ENCODE measurements at places on chromosomes 4 and X.

DNA sequence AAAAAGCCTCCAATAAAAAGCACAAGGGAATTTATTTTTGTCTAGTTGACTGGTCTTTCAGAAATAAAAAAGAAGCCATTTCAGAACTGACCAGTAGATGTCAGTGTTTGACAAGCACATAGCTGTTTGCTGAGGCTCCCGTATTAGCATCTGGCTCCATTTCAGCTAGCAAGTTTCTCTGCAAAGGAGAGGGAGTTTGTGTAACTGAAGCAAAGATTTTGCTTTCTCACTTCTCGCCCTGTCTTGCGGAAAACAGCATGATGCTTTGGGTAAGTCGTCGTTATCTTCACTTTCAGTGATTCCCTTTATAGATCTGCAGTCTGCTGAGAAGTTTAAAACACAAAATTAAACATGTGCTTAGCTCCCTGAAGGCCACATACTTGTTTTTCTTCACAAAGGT lies 85.5 kb downstream of the CT47B1 start:
- peak; percentile 18 for DNase-seq

- DNase-seq, result no peak
Observed at GRCh38 chr4:54487491-54487890, 170.3 kb upstream of the KIT start.

DNA sequence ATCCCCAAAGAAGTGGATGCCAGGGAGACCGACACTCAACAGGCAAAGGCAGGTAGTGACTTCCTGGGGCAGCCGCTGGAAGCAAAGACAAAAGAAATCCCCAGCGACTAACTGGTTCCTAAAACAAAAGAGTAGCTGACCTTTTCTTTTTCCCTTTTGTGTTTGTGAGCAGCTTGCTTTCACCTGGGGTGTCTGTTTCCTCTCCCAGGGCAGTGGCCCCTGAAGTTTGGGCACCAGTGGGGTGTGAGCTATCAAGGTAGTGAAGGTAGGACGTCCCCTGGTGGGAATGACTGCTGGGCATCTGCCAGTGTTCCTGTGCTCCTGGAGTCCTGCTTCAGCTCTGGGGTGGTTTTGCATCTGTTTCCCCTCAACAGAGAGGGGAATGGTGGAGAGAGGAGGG lies 41.6 kb upstream of the STIM2 start:
- no peak for DNase-seq

DNA sequence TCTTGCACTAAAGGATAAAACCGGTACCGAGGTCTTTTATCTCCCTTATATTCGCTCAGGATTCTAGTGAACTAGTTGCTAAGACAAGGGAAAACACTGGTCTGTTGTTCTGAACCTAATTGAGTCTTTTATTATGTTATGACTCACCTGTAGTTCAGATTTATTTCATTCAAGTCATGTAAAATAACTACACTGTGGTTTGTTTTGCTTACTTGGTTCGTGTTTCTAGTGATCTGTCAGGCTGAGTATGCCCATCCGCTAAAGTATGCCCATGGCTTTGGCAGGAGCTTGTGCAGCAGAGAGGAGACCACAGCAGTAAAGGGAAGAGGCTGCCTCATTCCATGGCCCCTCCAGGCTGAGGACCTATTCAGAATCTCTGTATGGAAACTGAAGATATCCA lies 126.1 kb downstream of the AFF1 start:
- no peak for DNase-seq

GRCh38 chr4:51843309-51844152 lies 578 bp downstream of the DCUN1D4 start:
- peak; percentile 38 for DNase-seq

- no peak for DNase-seq
Observed at GRCh38 chr4:138449938-138450337, 207.8 kb upstream of the SLC7A11 start.

- DNase-seq, result no peak
Observed at GRCh38 chrX:106957856-106958255, 37.7 kb downstream of the CLDN2 start.

- DNase-seq, result no peak
Observed at GRCh38 chr4:152256996-152257395, 278.9 kb downstream of the FBXW7 start.

- no peak for DNase-seq
Observed at GRCh38 chrX:101190736-101191135, 28.9 kb upstream of the DRP2 start.

DNA sequence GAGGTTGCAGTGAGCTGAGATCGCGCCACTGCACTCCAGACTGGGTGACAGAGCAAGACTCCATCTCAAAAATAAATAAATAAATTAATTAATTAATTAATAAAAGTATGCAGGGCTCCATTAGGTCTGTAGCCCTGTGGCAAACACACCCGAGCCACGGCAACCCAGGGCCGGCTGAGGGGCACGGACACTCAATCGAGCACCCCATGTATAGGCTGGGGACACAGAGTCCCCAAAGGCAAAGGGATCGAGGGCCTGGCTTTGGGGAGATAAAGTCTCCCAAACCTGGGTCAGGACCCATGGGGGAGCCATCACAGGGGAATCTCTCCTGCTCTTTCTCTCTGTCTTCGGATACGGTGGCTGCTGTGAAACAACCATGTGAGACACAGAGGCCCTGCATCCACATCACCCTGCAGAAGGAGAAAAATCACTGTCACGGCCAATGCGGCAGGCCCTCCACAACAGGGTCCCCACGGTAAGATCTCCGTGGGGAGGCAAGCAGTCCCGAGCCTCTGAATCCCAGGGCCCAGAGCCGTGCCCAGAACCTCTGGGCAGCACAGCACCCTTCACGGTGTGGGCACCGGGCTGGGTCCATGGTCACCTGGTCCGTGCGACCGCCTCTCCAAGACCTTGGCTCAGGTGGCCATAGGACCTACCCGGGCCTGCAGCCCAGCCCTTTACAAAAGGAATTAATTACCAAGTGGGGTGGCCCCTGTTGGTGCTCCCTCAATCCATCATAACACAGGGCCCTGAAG lies 81.8 kb downstream of the WFS1 start:
- no peak for DNase-seq

DNA sequence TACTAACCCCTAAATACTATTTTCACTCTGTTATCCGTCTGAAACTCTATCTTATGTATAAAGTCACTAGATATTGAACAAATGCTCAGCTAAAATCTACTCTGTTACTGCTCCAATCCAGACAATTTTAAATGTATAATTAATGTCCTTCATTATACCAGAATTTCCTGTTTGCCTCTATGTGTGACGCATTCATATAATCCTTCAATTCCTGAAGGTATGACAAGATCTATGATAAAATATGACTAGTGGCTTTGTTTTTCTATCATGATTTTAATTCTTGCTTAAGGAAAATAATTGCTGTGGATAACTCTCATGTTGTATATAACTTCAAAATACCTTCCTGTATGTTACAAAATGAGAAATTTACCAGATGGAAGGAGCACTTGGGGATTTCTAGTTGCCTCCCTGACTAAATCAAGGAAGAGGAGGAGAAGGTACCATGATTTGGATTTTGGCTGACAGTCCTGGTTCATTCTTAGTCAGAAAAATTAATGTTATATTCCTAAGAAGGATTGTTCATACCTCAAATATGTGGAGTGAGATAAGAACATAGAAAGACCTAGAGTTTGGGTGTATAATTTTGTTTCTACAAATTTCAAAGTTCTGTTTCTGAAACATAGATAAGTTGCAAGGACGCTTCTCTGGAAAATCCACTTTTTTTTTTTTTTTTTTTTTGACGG lies 4.9 kb downstream of the CXCL6 start:
- DNase-seq, result no peak

GRCh38 chr4:114364857-114365256 lies 233.8 kb upstream of the UGT8 start:
- no peak for DNase-seq

GRCh38 chrX:47293106-47293505 lies 60.3 kb downstream of the USP11 start:
- DNase-seq, result no peak

- DNase-seq, result no peak
Observed at GRCh38 chrX:41823402-41823801, 99.4 kb downstream of the GPR82 start.

Data from activated CD4-positive, alpha-beta T cell treated with anti-CD3 and anti-CD28 coated beads for 24 hours (primary cell).